ENCODE measurements at places on chromosomes 7 and 10.

DNA sequence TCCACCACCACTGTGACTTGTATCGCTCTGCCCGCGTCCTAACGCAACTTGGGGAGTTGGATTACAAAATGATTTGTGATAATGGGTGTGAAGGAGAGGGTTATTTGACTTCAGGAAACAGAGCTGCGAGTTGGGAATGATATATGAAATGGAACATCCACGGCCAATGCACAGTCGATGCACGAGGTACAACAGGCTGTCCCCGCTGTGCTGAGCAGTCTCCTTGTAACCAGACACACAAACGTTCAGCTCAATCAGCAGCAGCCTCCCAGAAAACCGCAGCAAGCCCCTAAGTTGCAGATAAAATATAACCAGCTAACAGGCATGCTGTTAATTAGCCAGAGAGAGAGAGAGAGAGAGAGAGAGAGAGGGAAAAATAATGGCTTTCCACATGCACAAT, 332.7 kb upstream of the MGMT start:
- DNase-seq = no peak

DNA sequence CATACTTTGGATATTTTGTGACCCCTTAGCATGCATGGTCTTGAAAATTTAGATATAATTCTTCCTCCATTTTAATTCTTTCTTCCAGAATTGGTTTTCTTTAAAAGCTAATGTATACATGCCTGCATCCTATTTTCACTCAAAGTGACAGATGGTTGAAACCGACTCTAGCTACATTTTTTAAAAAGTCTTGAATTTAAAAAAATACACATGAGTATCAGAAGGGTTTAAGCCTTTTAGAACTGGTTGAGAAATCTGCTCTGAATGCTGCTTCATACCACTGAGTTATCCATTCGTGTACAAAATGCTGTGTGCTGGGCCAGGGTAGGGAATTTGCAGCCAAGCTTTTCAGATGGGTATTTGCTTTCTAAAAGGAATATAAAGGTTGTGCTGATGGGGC, 16.5 kb downstream of the DYNC1I1 start:
- no peak for DNase-seq

DNA sequence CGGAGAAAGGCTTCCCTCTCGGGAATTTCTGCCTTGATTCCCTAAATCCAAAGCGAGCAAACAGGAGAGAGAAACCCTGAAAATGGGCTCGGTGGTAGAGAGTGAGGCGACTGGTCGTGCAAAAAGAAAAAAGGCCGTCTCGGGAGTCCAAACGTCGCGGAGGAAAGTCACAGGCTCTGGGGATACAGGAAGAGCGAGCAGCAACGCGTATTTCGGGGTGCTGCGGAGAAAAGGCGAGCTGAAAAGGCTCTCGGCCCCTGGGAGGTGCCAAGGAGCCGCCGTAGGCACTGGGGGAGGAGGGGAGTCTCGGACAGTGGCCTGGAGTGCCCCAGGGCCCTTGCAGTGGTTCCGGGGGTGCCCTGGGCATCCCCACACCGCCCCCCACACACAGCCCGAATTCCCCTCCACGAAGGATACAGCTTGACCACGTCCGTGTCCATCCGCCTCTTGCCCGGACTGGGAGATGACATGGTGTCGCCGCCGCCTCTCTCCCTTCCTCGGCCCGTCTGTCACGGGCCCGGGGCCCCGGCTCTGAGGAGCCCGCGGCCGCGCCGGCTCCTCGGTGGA, 591 bp downstream of the UBE2H start:
- no peak for DNase-seq

DNA sequence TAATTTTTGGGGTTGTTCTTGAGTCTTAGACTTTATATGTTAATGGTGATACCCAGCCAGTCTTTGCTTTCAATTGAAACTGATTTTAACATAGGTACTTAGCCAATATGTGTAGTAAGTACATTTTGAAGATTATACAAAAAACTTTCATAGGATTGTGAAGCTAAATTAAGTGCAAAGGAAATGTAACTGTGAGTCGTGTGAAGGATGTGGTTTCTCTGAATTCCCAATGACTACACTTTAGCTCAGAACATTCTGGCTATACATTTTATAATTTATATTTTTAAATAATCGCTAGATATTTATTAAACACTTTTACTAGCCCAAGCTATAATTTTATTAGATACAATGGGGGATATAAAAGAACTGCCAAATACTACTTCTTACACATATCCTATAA, 359.3 kb downstream of the PCLO start:
- DNase-seq = no peak

- DNase-seq = no peak
Observed at GRCh38 chr7:33040803-33041516, 21.6 kb downstream of the NT5C3A start.

- no peak for DNase-seq
Observed at GRCh38 chr7:33054261-33054964, 8.2 kb downstream of the NT5C3A start.
